ENCODE measurements at places on chromosomes 1 and 21.
A peak's percentile ranks its signal among the peaks of the same experiment; 100 is the strongest.

GRCh38 chr1:93961906-93962305, 52.7 kb upstream of the GCLM start:
- no peak for DNase-seq

GRCh38 chr21:25625036-25625435, 14.0 kb upstream of the JAM2 start:
- no peak for DNase-seq

- no peak for DNase-seq
Observed at GRCh38 chr1:193730017-193730416, 543.6 kb upstream of the B3GALT2 start.

DNA sequence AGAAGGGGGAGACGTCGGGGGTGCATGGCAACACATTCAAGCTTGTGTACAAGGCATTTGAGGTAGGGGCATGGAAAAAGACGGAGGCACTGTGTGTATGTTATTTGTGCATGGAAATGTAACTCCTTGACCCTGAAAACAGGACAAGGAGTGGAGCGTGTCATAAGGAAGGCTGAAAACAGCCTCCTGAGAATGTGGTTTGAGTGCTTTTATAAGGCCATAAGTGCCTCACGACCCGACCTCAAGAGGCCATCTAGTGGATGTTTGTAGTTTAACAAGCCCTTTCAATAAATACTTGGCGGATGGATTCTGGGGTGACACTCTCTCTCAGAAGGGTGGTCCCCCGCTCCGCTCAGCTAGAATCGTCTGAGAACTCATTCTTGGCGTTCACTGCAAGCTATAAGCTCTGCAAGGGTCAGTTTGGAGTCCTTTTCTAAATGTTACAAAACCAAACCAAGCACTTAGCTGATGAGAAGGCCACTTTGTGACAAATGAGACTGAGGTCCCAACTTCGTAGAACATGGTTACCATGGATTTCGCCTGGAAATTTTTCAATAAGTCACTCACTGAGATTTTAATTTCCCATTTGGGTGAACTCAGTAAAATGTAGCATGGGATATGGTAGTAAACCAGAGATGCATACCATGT, 38.8 kb upstream of the CLCA4 start:
- DNase-seq = peak; percentile 51

DNA sequence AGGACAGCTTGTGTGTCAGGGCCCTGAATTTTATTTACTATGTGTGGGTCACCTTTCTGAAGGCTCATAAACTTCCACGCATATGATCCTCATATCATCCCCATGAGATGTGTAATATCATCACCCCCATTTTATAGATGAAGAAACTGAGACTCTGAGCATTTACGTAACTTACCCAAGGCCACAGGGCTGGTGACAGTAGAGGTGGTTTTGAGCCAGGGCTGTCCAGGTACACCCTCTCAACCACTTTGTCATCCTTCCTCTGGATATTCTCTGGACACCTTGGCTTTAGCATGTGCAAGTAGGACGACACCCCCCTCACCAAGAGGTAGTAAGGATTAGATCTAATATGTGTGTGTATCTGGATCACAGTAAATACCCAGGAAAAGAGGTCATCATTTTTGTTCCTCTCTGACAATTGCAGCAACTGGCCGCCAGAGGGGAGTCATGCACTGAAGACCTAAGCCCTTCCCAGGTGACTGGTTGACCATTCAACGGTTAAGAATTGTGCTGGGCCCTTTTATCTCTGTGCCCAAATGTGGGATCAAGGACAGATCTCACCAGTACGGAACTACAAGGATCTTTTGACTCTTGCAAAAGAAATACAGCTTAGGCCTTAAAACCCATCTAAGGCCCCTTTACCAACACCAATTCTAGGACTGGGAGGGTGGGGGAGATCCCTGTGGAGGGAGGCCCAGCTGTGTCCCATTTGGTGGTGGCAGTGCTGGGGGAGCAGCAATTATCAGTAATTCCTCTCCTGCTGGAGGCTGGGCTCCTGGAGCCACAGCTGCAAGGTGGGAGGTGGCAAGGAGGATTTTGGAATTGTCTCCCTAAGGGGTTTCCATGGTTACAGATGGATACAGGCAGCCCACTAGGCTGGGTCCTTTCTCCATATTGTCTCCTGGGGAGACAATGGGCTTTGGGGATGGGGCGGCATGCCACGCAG, 13.7 kb upstream of the E2F2 start:
- DNase-seq = peak; percentile 90

DNA sequence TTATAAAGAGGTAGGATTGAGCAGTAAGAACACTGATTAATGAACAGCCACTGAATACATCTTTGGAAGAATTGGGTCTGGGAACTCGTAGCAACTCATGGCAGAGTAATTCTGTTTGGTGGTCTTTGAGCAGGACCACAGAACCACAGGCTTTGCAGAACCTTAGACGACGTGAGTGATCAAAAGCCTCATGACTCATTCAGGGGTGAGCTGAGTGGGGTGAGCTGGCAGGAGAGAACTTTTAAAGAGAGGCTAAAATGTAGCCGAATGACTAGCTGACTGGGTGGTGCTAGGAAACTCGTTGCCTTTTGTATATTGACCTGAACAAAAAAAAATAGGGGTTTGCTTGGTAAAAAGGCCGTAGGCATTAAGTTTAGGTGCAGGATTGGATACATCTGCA, 313.8 kb downstream of the TGFB2 start:
- DNase-seq = peak; percentile 19

GRCh38 chr1:111227434-111227833, at the start of gene CHI3L2:
CHI3L2 (plus strand) TSS chr1:111227713; CDS start chr1:111227730, 17 bp downstream.
- no peak for DNase-seq

DNA sequence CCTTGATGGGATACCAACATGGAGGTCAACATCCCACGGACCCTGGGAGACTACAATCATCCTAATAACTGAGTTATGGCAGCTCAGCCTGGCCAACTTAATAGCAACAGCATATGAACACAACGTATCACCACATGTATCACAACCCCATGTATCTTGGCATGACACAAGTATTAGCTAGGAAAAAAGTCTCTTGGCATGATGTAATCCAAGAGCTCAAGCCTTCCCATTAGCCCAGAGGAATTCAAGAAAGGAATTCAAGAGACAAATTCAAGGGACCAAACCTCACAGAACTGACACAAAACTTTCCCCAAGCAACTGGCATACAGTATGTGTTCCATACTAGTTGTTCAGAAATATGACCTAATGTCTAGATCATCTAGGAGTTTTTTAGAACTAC, 100.9 kb upstream of the HMGB4 start:
- no peak for DNase-seq

- no peak for DNase-seq
Observed at GRCh38 chr1:172001288-172001687, 160.0 kb downstream of the DNM3 start.

GRCh38 chr1:37945251-37945650, 1.6 kb downstream of the INPP5B start:
- DNase-seq = no peak

GRCh38 chr1:29171089-29171488, 10.6 kb downstream of the SRSF4 start:
- no peak for DNase-seq

- no peak for DNase-seq
Observed at GRCh38 chr1:239282411-239282810, 104.0 kb upstream of the CHRM3 start.

DNA sequence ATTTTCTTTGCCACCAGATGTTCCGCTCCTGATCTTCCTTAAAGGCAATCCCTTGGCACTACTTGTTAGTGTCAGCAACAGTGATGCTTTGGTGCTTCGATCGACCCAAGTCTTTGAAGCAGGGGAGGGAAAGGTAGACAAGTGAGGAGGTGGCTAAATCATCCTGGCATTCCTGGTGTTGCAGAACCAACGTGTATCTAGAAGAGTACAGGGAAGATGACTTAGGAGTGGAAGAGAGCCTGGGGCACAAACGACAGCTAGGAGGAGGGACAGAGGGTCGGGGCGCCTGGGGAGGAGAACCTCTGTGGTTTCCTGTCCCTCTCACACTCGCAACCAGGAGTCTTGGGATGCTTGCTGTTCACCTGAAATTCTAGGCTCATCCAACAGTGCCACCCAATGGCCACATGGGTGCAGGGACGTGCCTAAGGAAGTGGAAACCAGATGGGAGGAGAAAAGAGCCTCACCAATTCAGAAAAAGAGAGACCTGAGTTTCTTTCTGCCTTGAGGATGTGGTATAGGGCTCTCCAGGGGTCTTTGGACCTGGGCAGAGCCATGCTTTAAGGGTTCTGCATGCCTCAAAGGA, 9.5 kb upstream of the KCNA2 start:
- DNase-seq = peak; percentile 70

DNA sequence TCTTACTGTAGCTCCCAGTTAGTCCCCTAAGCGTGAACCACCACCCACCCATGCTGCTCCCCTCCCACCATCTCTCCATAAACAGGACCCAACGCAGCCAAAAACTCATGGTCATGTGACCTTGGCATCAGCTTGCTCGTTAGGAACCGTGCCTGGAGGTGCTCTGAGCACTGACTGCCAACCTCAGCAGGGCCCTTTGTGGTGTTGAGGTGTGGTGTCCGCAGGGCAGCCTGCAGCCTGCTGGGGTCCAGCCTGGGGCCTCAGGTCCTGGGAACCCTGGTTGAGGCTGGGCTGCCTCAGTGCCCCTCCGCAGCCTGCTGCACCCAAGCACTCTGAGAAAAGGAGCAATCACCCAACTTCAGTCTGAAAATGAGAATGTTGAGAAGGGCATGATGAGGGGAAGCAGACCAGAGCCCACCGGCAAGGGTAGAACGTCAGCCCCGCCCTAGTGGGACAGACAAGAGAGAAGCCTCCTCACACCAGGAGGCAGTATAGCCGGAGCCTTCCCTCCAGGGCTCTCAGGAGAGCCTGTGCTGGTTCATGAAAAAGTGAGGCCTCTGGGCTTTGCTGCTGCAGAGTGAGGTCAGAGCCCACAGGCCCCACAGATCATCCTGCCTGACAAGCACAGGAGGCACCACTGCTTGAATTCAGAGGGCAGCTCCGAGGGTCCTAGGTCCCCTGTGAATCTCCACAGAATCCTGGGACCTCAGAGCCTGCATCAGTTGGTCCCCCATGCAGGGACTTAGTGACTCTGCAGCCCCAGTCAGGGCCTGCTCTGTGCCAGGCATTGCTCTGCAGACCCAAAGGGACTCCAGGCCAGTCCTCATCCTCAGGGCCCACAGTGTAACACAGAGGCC, 4.9 kb upstream of the COL6A2 start:
- no peak for DNase-seq

- DNase-seq = no peak
Observed at GRCh38 chr1:10662824-10663677, 133.4 kb downstream of the CASZ1 start.

DNA sequence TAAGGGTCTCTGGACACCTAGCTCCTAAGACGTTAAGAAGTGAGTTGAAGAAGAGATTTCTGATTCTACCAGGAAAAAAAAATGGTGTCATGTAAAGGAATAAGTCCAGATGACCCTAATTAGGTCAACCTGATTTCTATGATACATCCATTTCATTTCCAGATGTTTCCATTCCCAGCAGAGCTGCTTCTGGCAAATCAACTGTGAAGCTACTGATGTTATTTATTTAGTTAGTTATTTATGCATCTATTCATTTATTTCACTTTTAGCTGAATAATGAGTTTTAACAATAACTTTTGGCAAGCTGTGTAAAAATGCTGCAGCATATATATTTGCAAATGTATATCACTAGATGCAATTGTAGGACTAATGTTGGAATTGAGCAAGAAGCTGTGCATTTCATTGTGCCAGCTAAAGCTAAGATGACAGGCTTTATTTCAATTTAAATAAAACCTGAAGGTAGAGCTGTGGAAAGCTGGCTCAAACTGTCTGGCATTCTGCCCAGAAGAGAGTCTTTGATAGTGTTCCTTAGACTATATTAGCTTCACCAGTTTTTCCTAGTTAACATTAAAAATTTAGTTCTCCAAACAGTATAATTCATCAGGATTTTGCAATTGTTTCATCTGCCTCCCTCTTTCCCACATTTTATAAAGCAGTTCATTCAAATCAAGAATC, 1164.4 kb upstream of the ADGRL4 start:
- no peak for DNase-seq

DNA sequence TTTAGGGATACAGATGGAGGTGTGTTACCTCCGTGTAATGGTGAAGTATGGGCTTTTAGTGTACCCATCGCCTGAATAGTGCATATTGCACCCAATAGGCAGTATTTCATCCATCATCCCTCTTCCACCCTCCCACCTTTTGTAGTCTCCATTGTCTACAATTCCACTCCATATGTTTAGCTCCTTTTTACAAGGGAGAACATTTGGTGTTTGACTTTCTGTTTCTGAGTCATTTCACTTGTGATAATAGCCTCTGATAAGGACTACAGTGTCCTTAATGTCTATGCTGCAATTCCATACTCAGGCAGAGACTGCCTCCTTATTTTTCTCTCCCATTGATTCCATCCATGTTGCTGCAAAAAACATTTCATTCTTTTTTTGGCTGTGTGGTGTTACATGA, 48.7 kb downstream of the OVGP1 start:
- no peak for DNase-seq

DNA sequence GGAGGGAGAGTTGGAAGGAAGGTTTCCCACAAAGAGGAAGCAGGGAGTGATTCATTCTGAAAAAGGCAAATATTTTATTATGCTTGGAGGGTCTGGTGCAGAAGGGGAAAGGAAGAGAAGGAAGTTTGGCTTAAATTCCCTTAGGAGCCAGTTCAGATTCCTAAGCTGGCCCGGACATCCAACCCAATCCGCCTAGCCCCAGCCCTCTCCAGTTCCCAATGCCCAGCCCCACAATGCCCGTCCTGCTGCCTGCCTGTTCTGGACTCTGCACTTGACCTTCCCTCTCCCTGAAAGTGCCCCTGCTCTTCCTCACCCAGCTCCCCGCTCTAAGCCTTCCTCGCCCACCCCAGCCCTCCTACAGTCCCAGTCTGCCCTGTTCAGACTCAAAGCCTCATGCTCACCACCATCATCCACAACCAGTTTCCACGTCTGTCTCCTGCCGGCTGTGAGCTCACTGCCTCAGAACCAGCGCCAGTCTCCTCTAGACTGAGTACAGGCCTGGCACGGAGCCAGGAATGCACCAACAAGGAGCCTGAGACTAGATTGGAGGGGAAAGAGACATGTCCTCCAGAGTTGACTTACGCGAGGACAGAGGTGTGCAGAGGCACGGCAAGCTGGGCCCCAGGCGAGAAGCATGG, 18.9 kb downstream of the CAPN2 start:
- DNase-seq = peak; percentile 90

DNA sequence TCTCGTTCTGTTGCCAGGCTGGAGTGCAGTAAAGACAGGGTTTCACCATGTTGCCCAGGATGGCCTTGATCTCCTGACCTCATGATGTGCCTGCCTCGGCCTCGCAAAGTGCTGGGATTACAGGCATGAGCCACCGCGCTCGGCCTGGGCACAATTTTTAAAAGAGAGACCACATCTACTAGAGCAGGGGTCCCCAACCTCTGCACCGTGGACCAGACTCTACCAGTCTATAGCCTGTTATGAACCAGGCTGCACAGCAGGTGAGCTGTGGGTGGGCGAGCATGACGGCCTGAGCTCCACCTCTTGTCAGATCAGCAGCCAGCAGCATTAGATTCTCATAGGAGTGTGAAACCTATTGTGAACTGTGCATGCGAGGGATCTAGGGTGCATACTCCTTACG, 20.8 kb downstream of the TNNT2 start:
- no peak for DNase-seq

- peak; percentile 84 for DNase-seq
Observed at GRCh38 chr1:51768971-51769588, 109.4 kb downstream of the NRDC start.
